AML-193 (cell line): ENCODE measurements at places on chromosomes 3 and 15.

DNA sequence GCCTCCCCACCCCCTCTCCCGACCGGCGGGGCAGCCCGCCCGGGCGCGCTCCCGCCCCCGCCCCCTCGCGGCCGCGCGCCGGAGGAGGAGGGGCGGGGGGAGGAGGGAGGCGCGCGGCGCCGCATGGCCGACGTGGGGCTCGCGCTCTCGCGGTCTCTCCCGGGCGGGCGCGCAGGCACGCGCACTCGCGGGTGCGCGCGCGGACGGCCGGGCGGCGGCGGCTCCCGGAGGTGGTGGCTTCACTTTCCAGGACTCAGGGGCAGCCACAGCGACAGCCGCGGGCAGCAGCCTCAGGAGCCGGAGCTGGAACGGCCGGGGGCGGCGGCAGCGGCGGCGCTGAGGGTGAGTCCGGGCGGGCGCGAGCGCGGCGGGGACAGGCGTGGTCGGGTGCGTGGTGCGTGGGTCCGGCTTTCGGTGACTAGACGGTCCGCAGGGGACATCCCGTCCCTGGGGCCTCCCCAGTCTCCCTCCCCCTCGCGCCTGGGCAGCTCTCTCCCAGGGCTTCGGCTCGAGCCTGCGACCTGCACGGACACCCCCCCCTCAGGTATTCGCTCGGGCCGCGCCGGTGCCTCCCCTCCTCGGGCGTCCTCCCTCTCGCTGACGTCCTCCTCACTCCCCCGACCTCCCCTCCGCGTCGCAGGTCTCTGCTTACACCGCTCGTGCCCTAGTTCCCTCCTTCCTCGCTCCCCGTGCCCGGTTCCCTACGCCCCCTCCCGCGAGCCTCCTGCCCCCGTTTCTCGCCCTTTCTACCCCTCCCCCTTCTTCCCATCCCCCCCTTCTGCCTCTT, at the start of gene UBE2E2:
UBE2E2 (plus strand) TSS at position 407 of the 787 bp plus-strand sequence.
- no peak for DNase-seq

GRCh38 chr3:12796171-12797123, at the start of gene CAND2:
Gene CAND2 (plus strand): TSS chr3:12796680. CDS start chr3:12796721, 41 bp downstream.
- no peak for DNase-seq

DNA sequence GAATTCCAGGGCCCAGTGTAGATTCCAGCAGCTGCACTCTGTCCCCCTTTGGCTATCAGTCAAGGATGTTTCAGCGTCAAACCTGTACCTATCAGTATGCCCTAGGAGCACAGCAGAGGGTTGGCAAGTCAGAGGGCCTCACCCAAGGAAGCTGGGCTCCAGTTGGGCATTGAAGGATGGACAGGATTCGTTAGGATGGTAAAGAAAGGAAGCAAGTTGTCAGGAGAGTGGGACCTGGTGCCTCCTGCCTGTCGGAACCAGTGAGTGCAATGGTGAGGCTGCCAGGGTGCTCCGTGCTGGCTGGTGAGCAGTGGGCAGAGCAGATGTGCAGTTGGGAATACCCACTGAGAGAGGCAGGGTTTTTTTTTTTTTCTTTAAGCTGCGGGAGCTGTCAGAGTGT, 157.2 kb downstream of the CHDH start:
- no peak for DNase-seq

- DNase-seq, result no peak
Measured at GRCh38 chr3:71926262-71926600, 141.3 kb upstream of the PROK2 start.

- no peak for DNase-seq
Measured at GRCh38 chr3:21954709-21955108, 203.7 kb upstream of the ZNF385D start.

- no peak for DNase-seq
Measured at GRCh38 chr3:138438896-138439295, 4.5 kb downstream of the ESYT3 start.

DNA sequence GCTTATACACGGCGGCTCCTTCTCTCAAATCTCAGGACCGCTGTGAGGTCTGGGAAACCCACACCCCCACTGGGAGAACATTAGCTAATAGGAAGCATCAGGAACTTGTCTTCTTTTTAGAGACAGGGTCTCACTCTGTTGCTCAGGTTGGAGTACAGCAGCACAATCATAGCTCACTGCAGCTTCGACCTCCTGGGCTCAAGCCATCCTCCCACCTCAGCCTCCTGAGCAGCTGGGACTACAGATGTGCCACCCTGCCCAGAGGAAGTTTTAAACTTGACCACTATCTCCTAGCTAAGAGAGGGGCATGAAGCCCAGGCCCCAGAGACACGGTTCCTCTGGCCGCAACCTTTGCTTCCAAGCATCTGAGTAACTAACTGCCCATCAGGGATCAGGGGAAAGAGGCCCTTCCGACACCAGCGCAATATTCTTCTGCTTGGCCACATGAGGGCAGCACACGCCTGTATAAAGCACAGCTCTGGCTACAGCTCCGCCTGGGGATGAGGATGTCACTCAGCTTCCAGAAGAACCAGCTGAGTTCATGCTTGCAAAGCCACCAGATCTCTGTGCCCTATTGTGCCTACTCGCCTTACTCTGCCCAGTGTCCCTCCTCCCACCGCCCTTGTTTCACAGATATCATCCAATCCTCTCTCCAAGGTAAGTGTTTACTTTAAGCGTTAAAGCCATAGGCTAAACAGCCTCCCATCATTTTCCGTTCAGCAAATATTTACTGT, 57.6 kb upstream of the SLC6A11 start:
- peak; percentile 68 for DNase-seq

DNA sequence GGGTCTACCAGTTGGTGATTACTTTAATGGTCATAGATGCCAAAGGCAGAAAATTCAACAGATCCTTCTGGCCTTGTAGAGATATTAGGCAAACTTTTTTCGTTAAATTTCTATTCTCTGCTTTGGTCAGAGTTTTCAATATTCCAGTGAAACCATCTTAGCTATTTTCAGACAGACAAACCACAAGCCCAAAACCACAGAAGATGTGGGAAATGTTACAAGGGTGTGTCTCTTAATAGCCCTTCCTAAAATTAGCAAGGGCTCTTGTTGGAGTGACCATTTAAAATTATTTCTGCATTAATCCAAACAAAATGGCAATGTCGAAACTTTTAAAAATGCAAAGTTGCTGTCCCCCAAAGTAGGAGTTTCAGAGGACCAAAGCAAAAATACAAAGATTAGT, 102.8 kb downstream of the ARRDC4 start:
- no peak for DNase-seq

GRCh38 chr15:61115679-61116078, 113.4 kb downstream of the RORA start:
- DNase-seq, result no peak

DNA sequence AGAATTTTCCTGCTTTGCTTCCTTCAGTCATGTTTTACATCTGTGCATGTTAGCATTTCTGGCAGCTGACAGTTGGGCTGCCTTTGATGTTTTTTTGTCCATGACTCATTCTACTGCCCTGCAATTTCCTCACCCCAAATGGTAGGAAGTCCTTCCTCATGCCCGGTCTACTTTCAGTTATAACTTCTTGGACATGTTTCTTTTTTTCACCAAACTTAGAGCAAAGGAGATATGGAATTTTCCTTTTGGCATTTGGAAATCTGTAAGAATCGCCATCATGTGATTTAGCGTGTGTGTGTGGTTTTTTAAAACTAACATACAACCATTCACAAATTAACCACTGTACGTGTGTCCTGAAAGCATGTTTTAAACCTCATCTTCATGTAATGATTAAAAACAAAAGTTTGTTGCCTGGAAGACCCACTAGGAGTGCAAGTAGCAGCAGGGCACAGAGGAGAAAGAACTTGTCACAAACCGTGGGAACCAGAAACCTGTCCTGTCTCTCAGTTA, 430.7 kb upstream of the CFAP20DC start:
- DNase-seq, result peak; percentile 69
